ENCODE measurements at places on chromosomes 12 and 14. TPM values are rescaled to one million over a fixed set of nuclear protein-coding genes. Genes with fewer than 3 reads are reported as not detected.

PELI2 gene
- total RNA-seq, result 3.2 TPM

DENR gene
- 63.1 TPM for total RNA-seq

DNA sequence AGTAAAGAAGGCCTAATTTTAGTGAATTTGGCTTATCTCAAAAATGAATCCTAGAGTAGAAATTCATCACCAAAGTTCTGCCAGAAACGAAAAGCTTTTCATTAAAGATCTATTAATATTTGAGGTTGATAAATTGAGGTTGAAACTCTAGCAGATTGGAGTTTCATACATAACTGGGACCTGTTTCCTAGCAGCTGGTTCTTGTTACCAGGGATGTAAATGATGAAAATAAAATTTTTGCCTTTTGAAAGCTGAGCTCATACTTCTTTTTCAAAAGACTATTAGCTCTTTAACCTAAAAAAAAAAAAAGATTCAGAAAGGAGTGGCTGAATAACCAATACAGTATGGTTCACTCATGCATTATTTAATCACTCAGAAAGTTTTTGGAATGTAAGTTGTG is 98.3 kb downstream of the PTGER2 start:
- DNase-seq, result no peak

DNA sequence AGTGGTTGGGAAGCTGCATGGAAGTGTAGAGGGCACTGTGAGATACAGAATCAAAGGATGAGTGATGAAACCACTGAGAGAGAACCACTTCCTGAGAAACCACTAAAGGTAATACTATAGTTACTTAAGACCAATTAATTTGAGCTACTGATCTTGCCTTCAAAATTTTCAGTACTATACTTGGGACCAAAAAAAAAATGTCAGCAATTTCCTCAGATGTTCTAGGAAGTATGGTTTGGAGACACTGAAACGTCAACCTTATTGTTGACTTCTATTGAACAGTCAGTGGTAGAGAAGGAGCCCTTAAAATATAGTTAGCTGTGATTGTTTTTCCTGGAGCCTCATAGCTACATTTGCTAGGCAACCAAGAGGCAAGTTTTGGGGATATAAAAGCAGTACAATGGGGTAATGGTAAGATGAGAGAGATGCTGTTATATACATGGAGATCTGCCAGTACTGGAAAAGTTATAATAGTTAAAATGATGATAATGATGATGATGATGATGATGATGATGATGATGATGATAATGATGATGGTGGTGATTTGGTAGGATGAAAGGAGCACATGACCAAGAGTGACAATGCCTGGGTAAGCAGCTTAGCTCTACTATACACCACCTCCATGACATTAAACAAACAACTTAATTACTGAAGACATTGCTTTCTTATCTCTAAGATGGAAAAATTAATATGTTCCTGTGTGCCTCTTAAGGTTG is 300.9 kb upstream of the G2E3 start:
- no peak for DNase-seq

- no peak for DNase-seq
These were observed 661.1 kb downstream of the VRK1 start for GRCh38 chr14:97458255-97458654.

TAS2R42 gene
- not detected for total RNA-seq

- DNase-seq, result no peak
These were observed 6.2 kb upstream of the KIF26A start for GRCh38 chr14:104131968-104132732.

DNA sequence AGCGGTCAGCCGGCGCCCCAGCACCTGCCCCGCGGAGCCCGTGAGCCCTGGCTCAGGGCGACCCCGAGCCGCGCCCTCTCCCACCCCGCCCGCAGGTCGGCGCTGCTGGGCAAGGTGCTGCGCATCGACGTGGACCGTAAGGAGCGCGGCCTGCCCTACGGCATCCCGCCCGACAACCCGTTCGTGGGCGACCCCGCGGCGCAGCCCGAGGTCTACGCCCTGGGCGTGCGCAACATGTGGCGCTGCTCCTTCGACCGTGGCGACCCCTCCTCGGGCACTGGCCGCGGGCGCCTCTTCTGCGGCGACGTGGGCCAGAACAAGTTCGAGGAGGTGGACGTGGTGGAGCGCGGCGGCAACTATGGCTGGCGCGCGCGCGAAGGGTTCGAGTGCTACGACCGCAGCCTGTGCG is 14.4 kb downstream of the HHIPL1 start:
- DNase-seq, result no peak

DNA sequence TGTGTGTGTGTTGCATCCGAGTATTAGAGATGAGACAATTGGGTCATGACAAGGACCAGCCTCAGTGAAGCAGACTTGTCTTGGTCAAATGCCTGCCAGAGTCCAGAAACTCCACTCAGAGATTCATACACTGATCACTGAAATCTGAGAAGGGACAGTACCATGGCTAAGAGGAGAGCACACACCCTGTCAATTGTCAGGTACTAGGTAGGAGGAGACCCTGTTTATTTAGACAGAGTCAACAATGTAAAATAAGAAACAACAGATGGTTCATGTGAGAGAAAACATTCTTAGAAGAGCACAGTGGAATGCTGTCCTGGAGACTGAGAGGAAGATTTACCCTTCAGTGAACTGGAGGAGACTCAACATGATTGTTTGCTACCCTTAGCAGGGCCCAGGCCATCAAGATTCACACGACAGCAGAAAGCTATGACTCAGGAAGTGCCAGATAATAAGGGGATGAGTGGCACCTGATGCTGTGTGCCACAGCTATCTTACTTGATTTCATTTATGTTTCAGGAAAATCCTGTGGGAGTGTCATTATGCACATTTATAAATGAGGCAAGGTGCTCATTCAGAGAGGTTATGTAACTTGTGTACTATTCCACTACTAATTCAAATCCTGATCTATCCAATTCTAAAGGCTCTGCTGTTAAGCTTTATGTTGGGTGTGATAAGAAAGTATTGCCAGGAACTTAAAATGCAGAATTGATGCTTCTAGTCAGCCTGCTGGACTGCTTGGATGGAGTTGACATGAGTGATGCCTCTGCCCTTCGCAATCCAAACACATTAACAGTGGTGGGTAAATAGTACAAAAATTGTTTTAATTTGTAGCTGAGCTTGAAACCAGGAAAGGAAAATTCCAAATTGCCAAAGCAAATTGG is 136.6 kb upstream of the NEDD1 start:
- no peak for DNase-seq

- no peak for DNase-seq
These were observed 86.3 kb downstream of the PDE6H start for GRCh38 chr12:15059123-15059522.

DNA sequence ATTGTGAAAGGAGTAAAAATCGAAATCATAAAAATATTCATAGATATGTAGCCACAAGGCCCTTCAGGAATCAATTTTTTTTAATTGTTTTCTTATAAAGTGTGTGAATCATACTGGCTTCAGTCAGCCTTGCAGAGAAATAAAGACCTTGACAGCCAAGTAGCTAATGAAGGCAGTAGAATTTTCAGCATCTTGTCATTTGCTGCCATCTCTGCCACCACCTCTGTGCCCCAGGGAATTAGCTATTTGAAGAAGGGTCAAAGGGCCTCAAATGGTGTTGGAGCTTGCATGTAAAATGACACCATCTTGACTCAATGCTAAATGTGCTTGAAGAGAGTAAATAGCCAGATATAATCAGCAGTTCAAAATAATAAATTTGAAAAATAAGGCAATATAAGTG is 359.4 kb upstream of the DCN start:
- DNase-seq, result no peak

BCL2L14 gene
- total RNA-seq, result not detected

- peak; percentile 79 for DNase-seq
These were observed 180.2 kb downstream of the ACSS3 start for GRCh38 chr12:81257947-81258551.

GRCh38 chr12:65205886-65206285 is 36.5 kb downstream of the LEMD3 start:
- no peak for DNase-seq

DNA sequence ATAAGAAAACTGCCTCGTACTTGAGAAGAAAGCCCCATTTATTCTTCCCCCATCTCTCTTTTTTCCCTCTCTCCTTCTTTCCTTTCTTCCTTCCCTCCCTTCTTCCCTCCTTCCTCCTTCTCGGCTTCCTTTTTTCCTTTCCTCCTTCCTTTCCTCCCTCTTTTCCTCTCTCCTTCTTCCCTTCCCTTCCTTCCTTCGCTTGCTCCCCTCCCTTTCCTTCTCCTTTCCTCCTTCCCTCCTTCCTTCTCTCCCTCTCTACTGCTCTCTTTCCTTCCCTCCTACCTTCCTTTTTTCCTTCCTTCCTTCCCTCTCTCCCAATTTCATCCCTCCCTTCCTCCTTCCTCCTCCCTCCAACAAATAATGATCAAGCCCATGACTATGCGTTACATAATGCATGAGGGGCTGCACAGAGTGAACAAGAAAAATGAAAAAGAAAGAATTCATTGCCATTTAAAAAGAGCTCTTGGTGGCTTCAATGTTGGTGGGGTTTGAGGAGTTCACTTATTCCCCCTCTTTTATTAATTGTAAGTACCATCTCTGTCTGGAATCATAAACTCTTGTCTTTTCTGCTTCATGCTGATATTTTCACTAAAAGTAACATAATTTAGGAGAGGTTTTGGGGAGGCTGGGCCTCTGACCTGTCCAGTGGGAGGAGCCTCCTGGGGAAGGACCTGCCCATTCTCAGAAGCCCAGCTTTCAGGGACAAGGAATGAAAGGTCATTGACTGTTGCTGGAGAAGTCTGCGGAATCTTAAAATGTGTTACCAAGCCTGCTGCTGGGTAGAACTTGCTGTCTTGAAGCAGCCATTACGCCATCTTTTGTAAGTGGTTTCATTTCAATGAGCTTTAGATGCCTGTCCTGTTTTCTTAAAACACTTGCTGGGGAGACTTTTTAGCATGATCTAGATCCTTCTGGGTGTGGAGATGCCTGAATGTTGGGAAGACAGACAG is 144.3 kb downstream of the CHST11 start:
- DNase-seq, result no peak

GRCh38 chr14:75196064-75196463 is 19.7 kb upstream of the TMED10 start:
- no peak for DNase-seq

GRCh38 chr12:122457627-122458026 is 35.2 kb upstream of the CLIP1 start:
- DNase-seq, result no peak

NRXN3 gene
- 0.03 TPM for total RNA-seq

GRCh38 chr14:35393826-35394225 is 10.7 kb downstream of the NFKBIA start:
- peak; percentile 69 for DNase-seq

DNA sequence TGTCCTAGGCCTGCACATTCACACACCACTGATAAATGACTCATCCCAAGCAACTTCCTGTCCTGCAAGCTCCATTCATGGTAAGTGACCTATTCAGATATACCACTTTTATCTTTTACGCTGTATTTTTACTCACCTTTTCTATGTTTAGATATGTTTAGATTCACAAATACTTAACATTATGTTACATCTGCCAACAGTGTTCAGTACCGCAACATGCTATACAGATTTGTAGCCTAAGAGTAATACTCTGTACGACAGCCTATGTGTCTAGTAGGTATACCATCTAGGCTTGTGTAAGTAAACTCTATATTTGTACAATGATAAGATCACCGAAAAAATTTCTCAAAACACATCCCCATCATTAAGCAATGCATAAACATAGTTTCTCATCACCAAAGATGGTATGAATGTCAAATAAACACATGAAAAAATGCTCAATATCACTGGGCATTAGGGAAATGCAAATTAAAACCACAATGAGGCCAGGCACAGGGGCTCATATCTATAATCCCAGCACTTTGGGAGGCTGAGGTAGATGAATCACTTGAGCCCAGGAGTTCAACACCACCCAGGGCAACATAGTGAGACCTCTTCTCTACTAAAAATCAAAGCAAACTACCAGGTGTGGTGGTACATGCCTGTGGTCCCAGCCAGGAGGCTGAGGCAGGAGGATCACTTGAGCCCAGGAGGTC is 20.7 kb downstream of the ATXN2 start:
- peak; percentile 15 for DNase-seq

RASSF9 gene
- total RNA-seq, result 0.11 TPM

GRCh38 chr12:123951467-123951866 is 21.2 kb downstream of the CCDC92 start:
- DNase-seq, result no peak

DNA sequence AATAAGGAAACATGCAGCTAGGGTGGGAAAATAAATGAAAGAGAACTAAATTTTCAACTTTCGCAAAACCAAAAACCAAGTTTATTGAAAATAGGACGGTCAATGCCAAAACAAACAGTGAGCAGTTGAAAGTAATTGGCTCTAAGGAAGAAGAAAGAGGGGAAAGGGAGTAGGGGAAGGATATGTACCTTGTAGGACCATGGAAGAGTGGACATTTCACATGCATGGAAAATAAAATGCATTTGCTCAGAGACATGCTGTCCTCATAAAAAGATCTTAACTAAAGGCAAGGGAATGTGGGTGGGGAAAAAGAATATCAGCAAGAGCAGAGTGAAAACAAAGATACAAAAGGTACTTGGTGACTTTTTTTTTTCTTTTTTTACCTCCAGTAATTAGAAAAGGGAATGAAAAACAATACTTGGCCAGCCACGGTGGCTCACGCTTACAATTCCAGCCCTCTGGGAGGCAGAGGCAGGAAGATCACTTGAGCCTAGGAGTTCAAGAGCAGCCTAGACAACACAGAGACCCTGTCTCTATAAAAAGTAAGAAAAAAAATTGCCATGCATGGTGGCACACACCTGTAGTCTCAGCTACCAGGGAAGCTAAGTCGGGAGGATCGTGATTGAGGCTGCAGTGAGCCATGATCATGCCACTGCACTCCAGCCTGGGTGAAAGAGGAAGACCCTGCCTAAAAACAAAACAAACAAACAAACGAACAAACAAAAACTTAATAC is 6.6 kb downstream of the TXNDC16 start:
- no peak for DNase-seq

GRCh38 chr12:41013881-41014642 is 174.1 kb upstream of the PDZRN4 start:
- DNase-seq, result no peak

DNA sequence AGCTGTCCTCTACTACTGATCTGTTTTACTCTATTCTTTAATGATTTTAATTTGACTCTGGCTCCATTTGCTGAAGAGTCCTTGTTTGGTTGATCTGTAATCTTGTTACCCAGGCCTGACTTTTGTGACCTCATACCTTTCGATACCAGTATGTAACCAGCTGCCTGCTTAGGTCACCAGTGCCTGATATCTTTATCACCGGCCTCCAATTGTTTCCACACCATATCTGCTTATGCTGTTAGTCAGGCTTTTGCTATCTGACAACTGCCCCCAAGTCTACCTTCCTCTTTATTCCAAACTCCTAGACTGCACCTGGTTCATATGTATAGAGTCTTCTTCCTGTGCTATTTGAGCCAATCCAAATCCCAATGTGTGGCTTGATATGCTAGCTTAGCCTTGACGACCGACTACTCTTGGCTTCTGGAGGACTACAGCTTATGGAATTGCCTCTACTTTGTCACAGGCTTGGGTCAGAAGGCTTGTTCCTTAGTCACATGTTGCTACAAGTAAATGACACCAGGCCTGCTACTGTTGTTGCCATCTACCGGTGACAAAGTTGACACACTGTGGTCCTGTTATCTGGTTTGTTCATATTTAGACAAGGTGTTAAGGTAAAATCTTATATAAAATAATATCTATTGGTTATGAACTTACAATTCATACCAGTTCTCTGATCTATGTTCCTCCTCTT is 193.9 kb downstream of the TRHDE start:
- no peak for DNase-seq

- DNase-seq, result no peak
These were observed 113.7 kb downstream of the NCOR2 start for GRCh38 chr12:124453419-124454351.

KLRF1 gene
- total RNA-seq, result not detected

SLC25A47 gene
- total RNA-seq, result not detected

CEBPE gene
- not detected for total RNA-seq

GRCh38 chr12:113766131-113766878 is 199.8 kb downstream of the RBM19 start:
- DNase-seq, result no peak

- DNase-seq, result no peak
These were observed 214.6 kb upstream of the TMEM132C start for GRCh38 chr12:128052331-128052730.

All from SK-MEL-5 (cell line).